ENCODE measurements at places on chromosomes 5 and 9.
A peak's percentile ranks its signal among the peaks of the same experiment; 100 is the strongest.

DNA sequence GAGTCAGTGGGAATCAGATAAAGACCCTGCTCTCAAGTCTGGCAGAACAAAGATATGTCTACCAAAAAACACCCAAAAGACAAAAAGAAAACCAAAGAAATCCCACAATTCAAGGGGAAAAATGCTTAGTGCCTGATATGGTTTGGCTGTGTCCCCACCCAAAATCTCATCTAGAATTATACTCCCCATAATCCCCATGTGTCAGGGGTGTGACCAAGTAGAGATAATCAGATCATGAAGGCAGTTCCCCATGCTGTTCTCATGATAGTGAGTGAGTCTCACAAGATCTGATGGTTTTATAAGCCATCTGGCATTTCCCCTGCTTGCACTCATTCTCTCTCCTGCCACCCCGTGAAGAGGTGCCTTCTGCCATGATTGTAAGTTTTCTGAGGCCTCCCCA, 13.4 kb downstream of the FBXO10 start:
- no peak for DNase-seq

- no peak for DNase-seq
Measured at GRCh38 chr5:52269859-52270258, 517.9 kb upstream of the ITGA1 start.

GRCh38 chr5:14351845-14352712, 208.9 kb downstream of the TRIO start:
- peak; percentile 27 for DNase-seq

DNA sequence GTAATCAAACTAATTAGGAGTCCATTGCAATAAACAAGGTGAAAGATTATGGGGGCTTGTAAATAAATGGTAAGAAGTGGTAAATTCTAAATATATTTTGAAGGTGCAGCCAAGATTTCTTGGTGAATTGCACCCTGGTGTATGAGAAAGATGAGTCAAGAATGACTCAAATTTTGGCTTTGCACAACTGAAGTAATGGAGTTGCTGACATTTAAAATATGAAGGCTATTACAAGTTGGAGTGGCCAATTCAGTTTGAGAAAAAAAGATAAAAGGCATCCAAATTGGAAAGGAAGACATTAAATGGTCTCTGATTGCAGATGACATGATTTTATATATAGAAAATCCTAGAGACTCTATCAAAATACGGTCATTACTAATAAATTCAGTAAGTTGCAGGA, 2330.6 kb downstream of the MAT2B start:
- no peak for DNase-seq

- DNase-seq = no peak
Measured at GRCh38 chr5:9977070-9977469, 272.6 kb downstream of the ATPSCKMT start.

DNA sequence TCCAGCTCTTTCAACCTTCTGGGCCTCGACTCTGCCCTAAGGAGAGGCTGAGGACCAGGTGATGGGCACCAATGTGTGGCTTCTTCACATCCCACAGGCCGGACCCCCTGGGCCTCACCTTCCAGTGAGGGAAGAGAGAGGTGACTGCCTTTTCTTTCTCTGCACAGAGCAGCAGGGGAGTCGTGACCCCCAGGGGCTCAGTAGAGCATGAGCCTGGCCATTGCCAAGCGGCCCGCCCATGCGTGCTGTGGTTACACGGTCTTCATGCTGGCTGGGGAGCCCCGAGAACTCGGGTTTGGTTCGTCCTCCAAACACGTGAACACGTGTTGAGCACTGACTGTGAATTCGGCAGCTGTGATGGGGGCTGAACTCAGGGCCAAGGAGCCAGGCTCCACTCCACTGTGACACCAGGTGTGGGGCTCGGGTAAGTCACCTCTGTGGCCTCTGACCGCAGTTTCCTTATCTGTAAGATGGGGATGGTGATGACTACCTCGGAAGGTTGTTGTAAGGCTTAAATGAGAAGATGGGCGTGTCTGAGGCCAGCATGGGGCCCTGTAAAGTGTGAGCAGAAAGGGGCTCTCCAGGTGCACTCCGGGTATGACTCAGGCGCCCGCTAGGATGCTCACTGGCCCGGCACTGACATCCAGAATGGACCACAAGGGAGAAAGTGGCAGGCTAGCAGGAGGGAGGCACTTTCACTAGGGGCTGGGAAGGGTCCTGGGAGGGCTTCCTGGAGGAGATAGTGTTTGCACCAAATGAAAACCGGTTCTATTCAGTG, 13.4 kb upstream of the GRHPR start:
- no peak for DNase-seq

DNA sequence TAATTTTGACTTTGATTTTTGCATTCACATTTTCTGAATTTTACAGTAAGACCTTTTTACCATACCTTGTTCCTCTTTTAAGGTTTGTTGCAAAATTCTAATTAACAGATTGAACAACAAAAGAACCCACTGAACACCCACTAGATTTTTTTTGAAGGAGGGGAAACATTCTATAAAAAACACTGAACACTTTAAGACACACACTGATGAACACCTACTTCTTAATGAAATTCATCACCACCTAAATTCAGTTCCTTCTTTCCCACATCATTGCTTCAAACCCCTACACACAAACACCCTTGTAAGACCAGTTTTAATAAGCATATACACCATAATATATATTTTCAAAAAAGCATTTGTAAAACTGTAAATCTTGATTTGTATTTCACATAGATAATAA, 559.0 kb upstream of the MEF2C start:
- DNase-seq = no peak

DNA sequence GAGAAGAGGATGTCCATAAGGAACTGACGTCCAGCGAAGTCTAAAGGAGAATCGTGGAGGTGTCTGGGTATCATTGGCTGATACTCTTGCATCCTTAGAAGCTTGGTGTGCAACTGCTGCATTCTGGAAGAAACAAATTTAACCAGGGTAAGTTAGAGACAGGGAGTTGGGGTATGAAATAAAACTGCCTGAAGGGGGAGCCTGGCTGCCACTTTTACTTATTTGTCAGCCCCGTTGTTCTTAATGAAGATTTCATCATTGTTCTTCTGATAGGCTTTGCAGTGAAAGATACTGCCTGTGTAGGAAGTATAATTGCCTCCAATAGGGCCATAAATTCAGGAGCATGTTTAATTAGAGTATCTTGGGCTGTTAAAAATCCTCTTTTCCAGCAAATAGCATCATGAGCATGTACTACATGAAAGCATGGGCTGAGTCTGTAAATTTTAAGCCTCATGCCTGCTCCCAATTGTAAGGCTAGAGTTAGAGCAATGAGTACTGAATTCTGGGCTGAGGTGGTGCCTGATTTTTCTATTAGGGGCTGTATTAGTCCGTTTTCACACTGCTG, 1264.5 kb upstream of the ACO1 start:
- DNase-seq = no peak

DNA sequence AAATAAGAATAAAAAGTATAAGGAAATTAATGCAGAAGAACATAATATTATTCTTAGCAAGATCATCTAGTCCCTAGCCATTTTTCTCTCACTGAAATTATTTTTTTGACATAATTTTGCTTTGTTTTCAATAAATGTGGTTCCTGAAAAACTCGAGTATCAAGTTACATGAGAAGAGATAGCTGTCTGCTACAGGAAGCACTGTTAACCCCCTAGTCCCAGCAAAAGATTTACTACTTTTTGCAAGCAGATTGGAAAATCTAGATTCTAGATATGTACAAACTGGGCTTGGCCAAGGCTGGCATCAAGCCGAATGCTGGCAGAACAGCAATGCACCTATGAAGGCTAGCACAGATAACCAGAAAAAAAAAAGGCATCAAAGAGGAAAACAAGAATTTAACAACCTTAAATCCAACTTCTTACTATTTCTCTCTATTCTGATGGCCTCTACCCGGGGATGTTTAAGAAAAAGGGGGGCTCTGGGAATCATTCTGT, 21.9 kb upstream of the ISCA1 start:
- DNase-seq = no peak

GRCh38 chr9:124137944-124138335, 119.8 kb upstream of the NEK6 start:
- no peak for DNase-seq
